Activated naive CD8-positive, alpha-beta T cell treated with anti-CD3 and anti-CD28 coated beads for 36 hours (primary cell): ENCODE measurements at places on chromosomes 5 and 9. TPM values are rescaled to one million over a fixed set of nuclear protein-coding genes. Genes with fewer than 3 reads are reported as not detected.

DNA sequence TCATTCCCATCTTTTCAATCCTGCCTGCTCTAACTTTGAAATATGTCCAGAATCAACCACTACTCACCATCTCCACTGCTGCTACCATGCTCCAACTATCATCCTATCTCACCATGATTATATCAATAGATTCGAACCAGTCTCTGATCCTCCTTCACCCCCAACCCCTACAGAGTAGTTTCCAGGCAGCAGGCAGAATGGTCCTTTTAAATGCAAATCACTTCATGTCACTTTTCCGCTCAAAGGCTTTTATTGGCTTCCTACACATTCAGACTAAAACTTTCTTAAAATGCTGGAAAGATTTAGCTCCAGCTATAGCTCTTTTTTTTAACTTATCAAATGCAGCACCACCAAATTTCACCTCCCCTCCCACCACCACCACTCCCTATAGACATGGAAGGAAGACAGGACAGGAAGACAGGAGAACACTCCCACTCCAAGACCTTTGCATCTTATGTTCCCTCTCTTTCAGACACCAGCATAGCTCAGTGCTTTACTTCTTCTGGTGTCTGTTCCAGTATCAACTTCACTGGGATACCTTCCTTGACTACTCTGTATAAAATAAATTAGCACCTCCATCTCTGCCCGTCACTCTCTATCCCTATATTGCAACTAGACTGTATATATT, 9.9 kb upstream of the PPP2R2B start:
- H3K36me3 ChIP-seq: no peaks in the 10 kb centered on the region
- H3K27me3 ChIP-seq: peaks cover 4% of the 10 kb centered on the region
- H3K4me1 ChIP-seq: no peaks in the 10 kb centered on the region
- DNase-seq: no peak
- H3K4me3 ChIP-seq: no peak overlapping the region

The PTGR1 gene
- total RNA-seq: 1.9 TPM

DNA sequence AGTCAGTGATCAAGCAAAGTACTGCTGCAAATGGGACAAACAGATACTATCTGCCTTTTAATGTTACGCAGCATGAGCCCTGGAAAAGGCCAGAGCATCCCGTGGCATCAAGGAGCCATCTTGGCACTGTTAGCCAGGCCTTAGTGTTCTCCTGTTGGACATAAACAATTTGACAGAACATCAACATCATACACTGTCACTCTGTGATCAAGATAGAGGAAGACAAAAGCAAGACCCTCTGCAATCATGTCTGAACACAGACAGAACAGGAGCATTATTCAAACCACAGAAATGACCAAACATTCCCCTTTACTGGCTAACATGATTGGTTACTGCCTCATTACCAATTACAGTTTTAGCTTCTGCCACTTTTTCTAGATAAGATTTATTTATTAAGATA, 21.2 kb upstream of the ROPN1L start:
- H3K4me3 ChIP-seq: no peak overlapping the region
- peaks cover 52% of the 10 kb centered on the region for H3K36me3 ChIP-seq
- no peaks in the 10 kb centered on the region for H3K27me3 ChIP-seq
- peak overlapping the region; percentile 22 for H3K27ac ChIP-seq
- peaks cover 30% of the 10 kb centered on the region for H3K4me1 ChIP-seq
- DNase-seq: no peak

DNA sequence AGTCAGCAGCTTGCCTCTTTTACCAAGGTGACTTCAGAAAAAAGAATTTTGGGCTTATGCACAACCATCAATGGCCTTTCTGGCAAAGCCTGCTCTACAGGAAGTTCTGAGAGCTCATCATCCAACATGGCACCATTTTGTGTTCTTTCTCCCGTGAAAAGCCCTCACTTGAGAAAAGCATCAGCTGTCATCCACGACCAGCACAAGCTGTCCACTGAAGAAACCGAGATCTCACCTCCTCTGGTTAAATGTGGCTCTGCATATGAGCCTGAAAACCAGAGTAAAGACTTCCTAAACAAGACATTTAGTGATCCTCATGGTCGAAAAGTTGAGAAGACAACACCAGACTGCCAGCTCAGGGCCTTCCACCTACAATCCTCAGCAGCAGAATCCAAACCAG, 111.2 kb downstream of the SNCAIP start:
- no peak overlapping the region for H3K4me3 ChIP-seq
- no peaks in the 10 kb centered on the region for H3K4me1 ChIP-seq
- no peak for DNase-seq
- H3K27me3 ChIP-seq: no peaks in the 10 kb centered on the region
- H3K36me3 ChIP-seq: no peaks in the 10 kb centered on the region
- H3K27ac ChIP-seq: no peak overlapping the region

The ZFP2 gene
- total RNA-seq: 0.32 TPM

GRCh38 chr5:112491257-112491656, 72.2 kb upstream of the EPB41L4A start:
- no peak overlapping the region for H3K27ac ChIP-seq
- no peak for DNase-seq
- no peaks in the 10 kb centered on the region for H3K4me1 ChIP-seq
- H3K4me3 ChIP-seq: no peak overlapping the region
- no peaks in the 10 kb centered on the region for H3K36me3 ChIP-seq

GRCh38 chr9:109599131-109599530, 101.0 kb upstream of the PTPN3 start:
- DNase-seq: no peak
- H3K36me3 ChIP-seq: no peaks in the 10 kb centered on the region
- no peak overlapping the region for H3K4me3 ChIP-seq
- no peak overlapping the region for H3K27ac ChIP-seq
- no peaks in the 10 kb centered on the region for H3K4me1 ChIP-seq

- no peak overlapping the region for H3K4me3 ChIP-seq
- no peaks in the 10 kb centered on the region for H3K36me3 ChIP-seq
- H3K4me1 ChIP-seq: no peaks in the 10 kb centered on the region
These were observed 197.8 kb upstream of the NREP start for GRCh38 chr5:111954516-111955395.

The NPR3 gene
- not detected for total RNA-seq

- peak overlapping the region; percentile 21 for H3K27ac ChIP-seq
- no peak for DNase-seq
- H3K36me3 ChIP-seq: peaks cover 30% of the 10 kb centered on the region
- no peaks in the 10 kb centered on the region for H3K27me3 ChIP-seq
- no peak overlapping the region for H3K4me3 ChIP-seq
These were observed 42.4 kb downstream of the OSTF1 start for GRCh38 chr9:75130621-75131230.

DNA sequence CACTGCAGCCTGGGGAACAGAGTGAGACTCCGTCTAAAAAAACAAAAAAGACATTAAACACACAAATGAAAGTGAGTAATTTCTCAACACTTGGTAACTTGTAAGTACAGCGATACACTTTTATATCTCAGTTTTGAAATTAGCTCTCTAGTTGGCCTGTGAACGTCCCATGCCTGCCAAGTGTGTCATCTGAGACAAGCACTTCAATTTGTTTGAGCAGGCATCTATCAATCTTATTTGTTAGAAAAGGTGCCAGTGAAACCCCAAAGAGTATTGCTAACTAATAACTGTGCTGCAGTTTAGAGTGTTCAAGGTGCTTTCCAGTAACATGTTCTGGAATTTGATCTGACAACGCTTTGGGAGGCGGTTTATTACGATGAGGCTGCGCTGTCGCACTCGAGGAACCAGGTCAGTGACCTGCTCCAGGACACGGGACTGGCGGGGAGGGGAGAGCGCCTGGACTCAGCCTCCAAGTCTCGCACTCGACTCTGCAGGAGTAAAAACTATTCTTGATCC, 1.1 kb upstream of the SPIN1 start:
- H3K36me3 ChIP-seq: peaks cover 9% of the 10 kb centered on the region
- H3K4me1 ChIP-seq: peaks cover 27% of the 10 kb centered on the region
- no peak for DNase-seq
- peak overlapping the region; percentile 82 for H3K4me3 ChIP-seq
